Panc1 (cell line): ENCODE measurements at places on chromosomes 7 and 10.

DNA sequence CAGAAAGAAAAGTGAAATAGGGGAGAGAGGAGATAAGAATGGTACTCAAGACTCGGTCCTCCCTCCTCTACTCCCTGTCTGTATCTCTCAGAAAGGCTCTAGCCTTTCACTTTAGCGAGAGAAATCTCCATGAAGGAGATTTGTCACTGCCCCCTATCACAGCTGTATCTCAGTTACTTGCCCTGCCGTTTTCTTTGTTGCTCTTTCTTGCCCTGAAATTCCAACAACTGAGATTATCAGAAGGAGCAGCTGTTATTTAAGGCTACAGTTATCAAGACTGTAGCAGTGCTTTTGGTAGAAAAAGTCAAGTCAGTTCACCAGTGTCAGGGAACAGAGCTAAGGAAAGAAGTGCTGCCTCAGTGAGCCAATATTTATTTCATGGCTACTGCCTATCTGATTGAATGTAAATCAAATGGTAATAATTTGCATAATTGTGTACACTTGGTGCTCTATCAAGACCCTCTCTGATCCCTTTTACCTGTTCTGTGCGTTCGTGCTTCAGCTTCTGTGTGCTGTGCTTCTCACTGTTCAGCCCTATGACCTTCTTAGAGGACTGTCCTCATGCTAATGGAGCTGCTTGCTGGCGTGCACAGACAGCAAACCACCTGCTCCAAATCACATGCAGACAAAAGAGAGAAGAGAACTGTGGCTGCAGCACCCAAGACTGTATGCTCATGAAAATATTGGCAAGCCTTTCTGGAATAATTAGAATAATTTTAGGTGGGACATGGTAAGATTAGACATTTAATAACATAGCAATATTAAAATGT, 180.2 kb upstream of the FAM3C start:
- peaks cover 16% of the 10 kb centered on the region for H3K27me3 ChIP-seq
- no peak overlapping the region for H3K4me3 ChIP-seq
- H3K36me3 ChIP-seq: no peaks in the 10 kb centered on the region
- no peak for DNase-seq

GRCh38 chr10:89845541-89846280, 144.3 kb downstream of the KIF20B start:
- H3K4me1 ChIP-seq: no peaks in the 10 kb centered on the region
- no peak overlapping the region for H3K4me3 ChIP-seq
- DNase-seq: no peak
- no peak overlapping the region for H3K27ac ChIP-seq
- no peaks in the 10 kb centered on the region for H3K36me3 ChIP-seq

GRCh38 chr10:125852487-125852886, 28.6 kb downstream of the DHX32 start:
- H3K4me1 ChIP-seq: no peaks in the 10 kb centered on the region
- DNase-seq: no peak
- H3K36me3 ChIP-seq: peaks cover 36% of the 10 kb centered on the region
- H3K27me3 ChIP-seq: no peaks in the 10 kb centered on the region
- H3K4me3 ChIP-seq: no peak overlapping the region
- no peak overlapping the region for H3K27ac ChIP-seq

- no peaks in the 10 kb centered on the region; the same call in 1 of the 2 replicates for H3K36me3 ChIP-seq
- peak overlapping the region; percentile 36 for H3K4me3 ChIP-seq
- peaks cover 45% of the 10 kb centered on the region for H3K27me3 ChIP-seq
- no peak for DNase-seq
- no peaks in the 10 kb centered on the region for H3K4me1 ChIP-seq
Observed at GRCh38 chr7:121873289-121874194, 581 bp downstream of the PTPRZ1 start.

GRCh38 chr7:68393051-68393450, 1205.2 kb upstream of the AUTS2 start:
- H3K4me3 ChIP-seq: no peak overlapping the region
- no peak for DNase-seq
- no peak overlapping the region for H3K27ac ChIP-seq
- H3K4me1 ChIP-seq: no peaks in the 10 kb centered on the region
- no peaks in the 10 kb centered on the region for H3K36me3 ChIP-seq

DNA sequence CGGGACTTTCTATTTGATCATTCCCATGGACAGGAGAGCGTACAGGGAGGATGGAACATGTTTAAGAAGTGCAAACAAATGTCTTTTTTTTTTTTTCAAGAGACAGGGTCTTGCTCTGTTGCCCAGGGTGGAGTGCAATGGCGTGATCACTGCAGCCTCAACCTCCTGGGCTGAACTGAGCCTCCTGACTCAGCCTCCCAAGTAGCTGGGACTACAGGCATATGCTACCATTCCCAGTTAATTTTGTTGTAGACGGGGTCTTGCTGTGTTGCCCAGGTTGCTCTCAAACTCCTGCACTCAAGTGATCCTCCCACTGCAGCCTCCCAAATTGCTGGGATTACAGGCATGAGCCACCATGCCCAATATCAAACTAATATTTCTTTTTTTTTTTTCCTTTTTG, 40.5 kb downstream of the SPDYE5 start:
- no peaks in the 10 kb centered on the region for H3K27me3 ChIP-seq
- no peak overlapping the region for H3K27ac ChIP-seq
- no peak overlapping the region for H3K4me3 ChIP-seq
- H3K4me1 ChIP-seq: no peaks in the 10 kb centered on the region

GRCh38 chr10:62230344-62231121, 38.1 kb downstream of the RTKN2 start:
- peaks cover 27% of the 10 kb centered on the region for H3K4me1 ChIP-seq
- no peak overlapping the region for H3K4me3 ChIP-seq
- H3K36me3 ChIP-seq: peaks cover 8% of the 10 kb centered on the region; the same call in 1 of the 2 replicates
- H3K27me3 ChIP-seq: no peaks in the 10 kb centered on the region
- DNase-seq: no peak

DNA sequence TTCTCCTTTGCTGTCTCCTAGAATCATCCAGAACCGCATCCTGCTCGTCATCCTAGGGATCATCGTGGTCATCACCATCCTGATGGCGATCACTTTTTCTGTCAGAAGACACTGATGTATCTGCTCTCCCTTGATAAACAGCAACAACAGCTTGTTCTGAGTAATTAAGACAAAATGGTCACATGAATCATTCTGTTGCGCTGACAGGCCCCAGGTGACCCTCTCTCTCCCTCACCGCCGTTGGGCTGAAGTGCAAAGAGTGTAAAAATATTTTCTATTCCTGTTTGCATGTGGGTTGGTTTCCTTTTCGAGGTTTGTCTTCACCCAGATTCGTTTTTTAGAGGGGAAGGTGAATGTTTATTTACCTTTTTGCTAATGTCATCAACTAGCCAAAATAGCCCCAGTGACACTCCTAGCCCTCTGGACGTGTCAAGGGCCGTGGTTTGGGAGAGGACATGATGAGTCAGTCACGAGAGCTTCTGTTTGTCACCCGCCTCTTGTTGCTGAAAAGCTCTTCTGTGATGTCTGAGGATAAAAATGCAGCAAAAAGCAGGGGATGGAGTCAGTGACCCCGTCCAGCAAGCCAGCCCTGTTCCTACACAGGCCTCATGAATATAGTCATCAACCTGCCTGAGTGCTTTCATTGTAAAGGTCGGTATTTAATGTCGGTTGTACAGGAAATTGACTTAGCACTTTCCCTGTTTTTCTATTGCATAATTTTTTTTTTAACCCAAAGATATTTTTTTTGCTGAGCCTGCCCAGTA, 134.6 kb upstream of the TCF7L2 start:
- H3K4me3 ChIP-seq: no peak overlapping the region
- DNase-seq: no peak
- no peaks in the 10 kb centered on the region for H3K36me3 ChIP-seq
- H3K27ac ChIP-seq: peak overlapping the region; percentile 27; the same call in 1 of the 2 replicates
- peaks cover 23% of the 10 kb centered on the region for H3K4me1 ChIP-seq

DNA sequence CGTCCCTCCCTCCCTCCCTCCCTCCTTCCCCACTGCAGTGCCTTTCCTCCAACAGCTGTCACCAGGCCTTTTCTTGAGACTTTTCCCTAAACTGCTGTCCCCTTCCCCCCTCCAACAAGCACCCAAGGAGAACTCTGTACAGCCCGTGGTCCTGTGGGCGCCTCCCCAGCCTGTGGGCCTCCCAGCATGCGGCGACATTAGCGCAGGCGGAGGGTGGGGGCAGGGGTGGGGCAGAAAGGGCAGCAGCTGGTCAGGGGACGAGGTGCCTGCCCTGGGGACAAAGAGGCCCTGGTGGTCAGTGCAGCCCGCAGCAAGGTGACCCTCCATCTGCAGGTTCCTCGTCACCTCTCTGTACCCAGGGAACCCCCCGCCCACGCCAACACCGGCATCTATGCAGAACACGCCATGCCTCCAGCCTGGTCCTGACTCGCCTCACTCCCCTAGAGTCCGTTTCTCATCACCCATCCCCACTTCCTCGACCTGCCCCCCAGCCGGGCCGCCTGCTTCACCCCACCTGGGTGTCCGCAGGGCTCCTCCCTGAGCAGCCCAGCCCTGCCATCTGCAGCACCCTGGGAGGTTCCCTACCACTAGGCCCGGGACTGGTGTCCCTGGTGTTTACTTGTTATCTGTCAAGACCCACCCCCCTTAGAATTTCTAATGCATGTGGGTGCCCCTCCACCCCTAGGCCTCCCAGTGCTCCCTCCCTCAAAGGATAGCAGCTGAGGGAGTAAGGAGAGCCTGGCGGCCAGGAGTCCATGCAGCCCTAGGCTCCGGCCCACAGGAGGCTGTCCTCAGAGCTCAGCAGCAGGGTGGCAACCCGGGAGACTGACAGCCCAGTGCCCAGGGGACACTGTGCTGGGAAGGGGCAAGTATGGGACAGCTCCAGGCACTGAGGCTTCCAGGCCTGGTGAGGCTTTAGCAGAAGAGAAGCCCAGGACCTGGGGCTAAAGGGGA, 147.8 kb downstream of the ARHGAP22 start:
- H3K36me3 ChIP-seq: no peaks in the 10 kb centered on the region
- H3K4me3 ChIP-seq: no peak overlapping the region
- no peaks in the 10 kb centered on the region; the same call in 1 of the 2 replicates for H3K4me1 ChIP-seq

GRCh38 chr10:127618797-127619196, 69.7 kb downstream of the NPS start:
- no peaks in the 10 kb centered on the region for H3K36me3 ChIP-seq
- DNase-seq: no peak
- H3K27ac ChIP-seq: no peak overlapping the region
- peaks cover 5% of the 10 kb centered on the region for H3K27me3 ChIP-seq
- H3K4me3 ChIP-seq: no peak overlapping the region
- H3K4me1 ChIP-seq: no peaks in the 10 kb centered on the region

DNA sequence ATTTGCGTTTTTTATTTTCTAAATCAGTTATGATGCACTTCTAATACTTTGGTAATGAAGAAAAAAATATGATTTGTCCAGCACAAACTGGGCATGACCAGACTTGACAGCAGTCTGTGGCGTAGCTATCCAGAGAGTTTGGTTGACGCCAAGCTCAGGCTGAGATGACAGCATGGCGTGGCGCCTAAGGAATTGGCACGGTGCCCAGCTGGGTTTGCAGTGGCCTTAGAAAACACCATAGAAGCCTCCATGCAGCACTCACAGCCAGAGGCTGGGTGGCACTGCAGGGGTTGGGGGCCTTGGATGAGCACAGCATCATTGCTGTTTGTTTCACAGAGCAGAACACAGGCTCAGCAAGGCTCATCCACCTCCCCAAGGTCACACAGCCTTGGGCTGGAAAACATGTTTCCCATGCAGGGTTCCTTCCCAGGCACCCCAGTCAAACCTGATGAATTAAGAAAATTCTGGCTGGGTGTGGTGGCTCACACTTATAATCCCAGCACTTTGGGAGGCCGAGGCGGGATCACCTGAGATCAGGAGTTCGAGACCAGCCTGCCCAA, 88.9 kb downstream of the GTF2IRD1 start:
- no peak overlapping the region for H3K27ac ChIP-seq
- H3K4me1 ChIP-seq: no peaks in the 10 kb centered on the region
- no peak overlapping the region for H3K4me3 ChIP-seq
- H3K27me3 ChIP-seq: no peaks in the 10 kb centered on the region
- DNase-seq: no peak
- no peaks in the 10 kb centered on the region for H3K36me3 ChIP-seq

DNA sequence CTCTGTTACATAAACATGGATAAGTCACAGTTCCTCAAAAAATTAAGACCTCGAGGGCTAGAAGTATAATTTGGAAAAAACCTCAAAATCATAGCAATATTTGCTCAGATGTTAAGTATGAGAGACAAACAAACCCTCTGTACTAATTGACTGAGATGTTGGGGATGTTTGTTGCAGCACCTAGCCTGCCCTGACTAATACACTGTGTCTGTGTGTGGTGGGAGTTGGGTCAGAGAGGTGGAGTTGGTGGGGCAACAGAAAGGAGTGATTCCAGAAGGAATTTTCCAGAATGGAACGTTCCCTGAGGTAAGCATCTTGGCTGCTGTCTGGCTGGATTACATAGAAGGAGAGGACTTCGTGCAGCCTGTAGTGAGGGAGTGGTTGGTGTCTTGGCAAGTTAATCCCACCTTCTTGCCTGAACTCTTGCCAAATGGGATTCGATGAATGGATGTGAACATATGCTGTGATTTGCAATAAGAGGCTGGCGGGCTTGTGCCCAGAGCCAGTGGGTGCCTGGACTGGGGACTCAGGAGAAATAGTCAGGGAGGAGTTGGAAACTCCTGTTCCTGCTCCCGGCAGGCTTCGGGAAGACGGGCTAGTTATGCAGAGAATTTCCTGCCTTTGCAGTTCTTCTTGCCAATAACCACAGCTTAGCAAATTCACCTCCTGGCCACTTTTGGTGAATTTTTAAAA, 9.3 kb upstream of the FAM180A start:
- H3K4me1 ChIP-seq: no peaks in the 10 kb centered on the region
- no peak overlapping the region for H3K27ac ChIP-seq
- no peaks in the 10 kb centered on the region for H3K36me3 ChIP-seq
- DNase-seq: no peak
- peaks cover 6% of the 10 kb centered on the region; the same call in 1 of the 2 replicates for H3K27me3 ChIP-seq

DNA sequence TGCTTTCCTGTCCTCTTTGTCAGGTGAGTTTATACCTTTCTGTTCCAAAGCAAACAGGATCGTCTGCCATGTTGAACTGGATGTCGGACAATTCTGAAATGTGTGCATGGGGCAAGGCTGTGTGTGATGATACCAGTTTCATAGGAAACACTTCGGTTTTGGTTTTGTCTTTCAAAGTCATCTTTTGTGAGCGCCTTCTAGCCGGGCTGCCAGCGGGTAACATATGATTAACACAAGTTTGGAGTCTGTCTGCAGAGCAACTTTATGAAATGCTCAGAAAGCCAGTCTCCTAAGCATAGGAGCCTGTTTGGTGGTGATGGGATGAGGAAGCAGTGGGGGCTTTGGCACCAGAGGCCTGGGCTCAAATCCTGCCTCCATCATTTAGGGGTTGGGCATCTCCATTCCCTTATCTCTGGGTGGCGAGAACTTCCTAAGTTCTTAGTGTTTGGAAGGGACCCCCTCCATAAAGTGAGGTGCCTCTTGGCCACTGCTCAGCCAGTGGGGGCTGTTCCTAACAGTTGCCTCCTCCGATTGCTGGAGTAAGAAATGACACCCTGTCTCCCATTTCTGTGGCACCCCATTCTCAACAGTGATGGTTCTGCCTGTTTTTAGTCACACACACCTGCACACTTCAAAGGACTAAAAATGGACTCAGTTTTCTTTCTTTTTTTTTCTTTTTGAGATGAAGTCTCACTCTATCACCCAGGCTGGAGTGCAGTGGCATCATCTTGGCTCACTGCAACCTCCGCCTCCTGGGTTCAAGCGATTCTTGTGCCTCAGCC, 36.8 kb downstream of the CUX1 start:
- H3K4me1 ChIP-seq: peaks cover 20% of the 10 kb centered on the region
- no peak overlapping the region for H3K27ac ChIP-seq
- no peak for DNase-seq
- no peak overlapping the region for H3K4me3 ChIP-seq
- H3K27me3 ChIP-seq: no peaks in the 10 kb centered on the region
- H3K36me3 ChIP-seq: no peaks in the 10 kb centered on the region
